ENCODE measurements at places on chromosomes 1 and 21.

- DNase-seq: no peak
Observed at GRCh38 chr1:11854519-11854918, 4.2 kb downstream of the NPPB start.

GRCh38 chr1:37719572-37720195, 27.4 kb downstream of the CDCA8 start:
- no peak for DNase-seq

DNA sequence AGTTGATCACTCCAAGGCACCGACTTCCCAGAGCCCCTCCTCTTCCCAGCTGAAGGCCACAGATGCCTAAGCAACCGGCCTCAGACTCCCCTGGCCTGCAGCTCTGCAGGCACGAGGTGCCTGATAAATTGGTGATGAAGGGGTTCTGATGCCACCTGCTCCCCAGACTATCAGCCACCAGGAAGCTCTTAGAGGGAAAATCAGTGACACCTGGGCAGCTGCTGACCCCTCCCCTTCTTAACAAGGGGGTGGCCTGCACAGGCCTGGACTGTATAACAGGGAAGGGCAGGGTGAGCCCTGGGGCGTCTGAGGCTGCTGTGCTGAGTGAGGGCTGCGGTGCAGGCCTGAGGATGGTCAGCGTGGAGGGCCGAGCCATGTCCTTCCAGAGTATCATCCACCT, at the start of gene PADI6:
Gene PADI6, plus strand, starts transcription at position 301 of the 400 bp plus-strand sequence. Its CDS starts 50 bp downstream, at position 351.
- no peak for DNase-seq

DNA sequence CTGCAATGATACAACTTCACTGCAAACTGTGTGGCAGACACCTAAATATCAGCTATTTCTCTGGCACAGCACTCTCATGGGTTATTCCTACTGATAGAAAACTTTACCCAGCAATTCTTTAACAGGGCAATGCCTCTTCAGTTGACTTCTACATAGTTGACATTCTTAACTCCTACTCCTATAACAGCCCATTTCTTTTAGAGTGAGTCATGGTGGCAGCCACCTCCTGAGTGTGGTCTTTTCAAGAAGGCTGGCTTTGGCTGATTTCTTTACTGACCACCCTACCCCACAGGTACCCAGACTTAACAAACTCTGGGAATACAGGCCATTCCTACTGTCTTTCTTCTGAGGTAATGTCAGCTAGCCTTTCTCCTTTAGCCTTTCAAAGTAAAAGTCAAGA, 805.8 kb upstream of the ADGRL2 start:
- DNase-seq: no peak

DNA sequence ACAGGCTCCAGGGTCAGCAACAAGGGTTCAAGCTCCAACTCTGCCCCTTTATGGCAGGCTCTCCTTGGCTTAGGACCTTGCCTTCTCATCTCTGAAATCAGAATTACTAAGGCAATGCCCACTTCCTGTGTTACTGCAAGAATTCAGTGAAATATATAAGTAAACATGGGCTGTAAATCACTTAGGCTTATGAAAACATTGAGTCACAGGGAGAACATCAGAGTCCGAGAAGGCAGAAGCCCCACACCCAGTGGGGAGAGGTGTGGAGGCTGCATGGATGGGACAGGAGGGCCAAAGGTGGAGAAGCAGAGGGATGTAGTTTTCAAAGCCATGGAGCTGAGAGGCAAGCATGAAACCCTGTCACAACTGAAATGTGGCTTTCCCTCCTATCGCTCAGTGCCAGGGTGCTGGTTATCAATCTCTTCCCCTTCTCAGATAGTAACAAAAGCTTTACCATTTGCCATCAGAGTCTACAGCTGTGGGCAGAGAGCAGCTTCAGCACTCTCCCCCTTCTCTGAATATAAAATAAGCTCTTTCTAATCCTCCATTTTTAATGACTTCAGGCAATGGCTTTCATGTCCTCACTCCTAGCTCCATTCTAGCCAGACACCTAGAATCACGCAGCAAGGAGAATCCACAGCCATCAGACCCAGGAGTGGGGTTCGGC, 3.4 kb downstream of the RGS8 start:
- no peak for DNase-seq

- DNase-seq: no peak
Observed at GRCh38 chr21:39097335-39097861, 85.9 kb downstream of the PSMG1 start.

DNA sequence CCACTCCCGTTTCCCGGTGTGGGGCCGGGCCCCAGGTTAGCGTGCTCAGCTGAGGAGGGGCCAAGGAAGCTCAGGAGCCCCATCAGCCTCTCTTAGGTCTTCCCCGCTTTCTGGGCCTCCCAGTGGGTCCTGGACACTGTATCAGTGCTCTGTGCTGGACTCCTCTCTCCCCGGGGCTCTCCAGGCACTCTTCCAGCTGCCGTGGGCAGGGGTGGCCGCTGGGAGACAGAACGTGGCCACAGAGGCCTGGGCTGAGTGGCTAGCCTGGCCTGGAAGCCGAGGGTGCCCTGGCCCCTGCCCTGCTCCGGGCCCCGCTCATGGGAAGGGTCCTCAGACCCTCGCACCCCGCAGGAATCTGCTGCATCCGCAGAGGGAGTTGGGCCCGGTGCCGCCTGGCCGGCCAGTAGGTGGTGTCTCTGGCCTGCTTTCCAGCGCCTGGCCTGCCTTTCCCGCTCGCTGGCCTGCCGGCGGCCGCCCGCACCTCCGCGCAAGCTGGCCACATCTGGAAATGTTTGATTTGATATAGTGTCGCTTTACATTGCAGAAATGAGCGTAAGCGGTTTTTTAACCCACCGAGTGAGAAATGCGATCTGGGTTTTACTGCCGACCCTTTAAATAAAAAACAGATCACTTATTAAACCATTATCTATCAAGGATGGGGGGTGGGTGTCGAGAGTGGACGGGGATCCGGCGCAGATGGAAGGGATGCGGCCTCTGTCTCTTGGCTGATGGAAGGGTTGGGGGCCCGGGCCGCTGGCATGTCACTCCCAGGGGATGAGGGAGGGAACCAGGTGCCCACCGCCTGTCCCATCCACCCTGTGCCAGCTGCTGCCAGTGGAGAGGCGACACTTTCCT, 74.4 kb upstream of the TTC34 start:
- DNase-seq: no peak

DNA sequence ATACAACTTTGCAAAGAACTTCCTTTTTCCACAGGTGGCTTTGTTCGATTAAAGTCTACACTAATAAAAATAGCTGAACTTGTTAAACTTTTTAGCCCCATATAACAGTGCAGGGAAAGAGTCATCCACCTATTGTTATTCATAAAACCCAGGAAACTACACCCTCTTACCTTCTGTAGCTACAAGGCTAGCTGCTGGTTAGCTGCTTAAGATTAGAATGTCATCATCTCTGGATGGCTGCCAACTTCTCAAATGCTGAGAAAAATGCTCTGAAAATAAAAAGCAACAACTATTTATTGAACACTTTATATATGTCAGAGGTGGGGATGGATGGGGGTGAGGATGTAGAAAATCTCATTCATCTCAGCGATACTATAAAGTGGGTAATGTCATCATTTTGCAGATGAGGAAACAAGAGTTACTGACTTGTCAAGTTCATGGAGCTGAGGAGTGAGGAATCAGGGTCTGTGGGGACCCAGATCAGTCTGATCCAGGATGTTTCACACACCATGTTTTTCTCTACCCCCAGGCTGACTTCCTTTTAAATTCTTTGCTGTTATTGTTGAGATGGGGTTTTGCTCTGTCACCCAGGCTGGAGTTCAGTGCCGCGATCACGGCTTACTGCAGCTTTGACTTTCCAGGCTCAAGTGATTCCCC, 17.1 kb downstream of the ATP5PF start:
- no peak for DNase-seq

DNA sequence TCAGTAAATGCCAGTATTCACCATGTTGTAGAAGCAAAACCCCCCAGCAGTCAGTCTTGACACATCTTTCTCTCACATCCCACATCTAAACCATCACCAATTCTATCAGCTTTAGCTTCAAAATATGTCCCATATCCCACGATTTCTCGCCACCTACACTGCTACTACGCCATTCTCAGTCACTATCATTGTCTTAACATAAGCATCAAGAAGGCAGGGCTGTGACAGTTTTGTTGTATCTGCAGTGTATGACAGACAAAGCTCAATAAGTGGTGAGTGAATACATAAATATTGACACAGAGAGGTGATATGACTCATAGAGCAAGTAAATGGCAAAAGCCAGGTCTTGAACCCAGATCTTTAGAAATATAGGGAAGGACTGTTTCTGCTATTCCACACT, 59.9 kb downstream of the JAK1 start:
- no peak for DNase-seq

- no peak for DNase-seq
Observed at GRCh38 chr1:201279313-201279712, 4.0 kb upstream of the PKP1 start.

- DNase-seq: no peak
Observed at GRCh38 chr1:233721004-233721595, 107.2 kb downstream of the KCNK1 start.

DNA sequence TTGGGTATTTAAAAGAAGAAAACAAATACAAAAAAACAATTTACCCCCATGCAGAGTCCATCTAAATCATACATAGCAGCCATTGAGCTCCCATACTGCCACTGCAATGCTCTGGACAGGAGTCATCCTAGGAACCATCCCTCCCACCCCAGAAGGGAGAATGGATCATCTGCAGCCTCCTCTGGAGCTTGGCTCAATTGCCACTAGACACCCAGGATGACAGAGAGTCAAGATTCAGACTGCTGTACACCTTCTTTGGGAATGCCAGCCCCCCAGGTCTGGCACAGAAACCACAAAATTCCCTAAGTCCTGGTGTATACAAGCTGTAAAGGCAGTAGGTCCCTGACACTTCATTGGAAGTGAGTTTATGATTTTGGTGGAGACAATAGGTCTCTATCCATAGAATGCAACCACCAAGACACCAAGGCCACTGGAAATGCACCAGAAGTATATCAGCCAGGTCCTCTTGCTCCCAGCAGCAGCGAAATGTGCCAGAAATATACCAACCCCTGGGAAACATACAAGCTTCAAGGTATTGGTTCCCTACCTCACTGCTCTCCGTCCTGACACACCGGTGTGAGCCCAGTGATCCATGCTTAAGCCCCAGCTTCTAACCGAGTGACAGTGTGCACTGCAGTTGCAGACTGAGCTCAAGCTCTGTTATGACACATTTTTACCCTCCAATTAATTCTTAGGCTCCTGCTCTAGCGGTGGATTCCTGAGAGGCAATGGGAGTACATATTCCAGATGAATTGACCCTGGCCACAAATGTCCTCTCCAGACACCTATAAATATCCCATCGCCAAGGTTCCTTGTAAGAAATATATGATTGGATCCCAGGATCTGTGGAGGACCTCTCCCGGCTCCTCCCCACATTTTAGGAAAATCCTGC, 4.4 kb downstream of the TAL1 start:
- no peak for DNase-seq

DNA sequence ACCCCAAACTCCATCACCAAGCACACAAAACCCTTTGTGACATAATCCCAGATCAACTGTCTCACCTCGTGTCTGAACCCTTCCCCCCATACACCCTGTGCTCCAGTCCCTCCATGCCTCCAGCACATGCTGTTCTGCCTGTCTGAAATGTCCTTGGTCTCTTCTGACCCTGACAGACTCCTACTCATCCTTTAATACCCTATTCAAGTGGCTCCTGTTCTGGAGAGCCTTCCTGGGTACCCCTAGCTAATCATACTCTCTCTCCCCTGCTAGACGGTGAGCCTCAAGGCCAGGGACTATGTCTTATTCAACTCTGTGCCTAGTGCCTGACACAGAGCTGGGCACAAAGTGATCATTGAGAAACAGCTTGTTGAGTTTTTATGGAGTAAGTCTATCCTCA, 125.0 kb downstream of the LACTBL1 start:
- DNase-seq: no peak
